ENCODE measurements at places on chromosomes 7 and 10.

GRCh38 chr10:52883996-52884871 is 111.7 kb upstream of the MBL2 start:
- DNase-seq = peak; percentile 31

- DNase-seq = peak; percentile 89
These were observed 14.0 kb upstream of the CDK14 start for GRCh38 chr7:90582164-90582563.

DNA sequence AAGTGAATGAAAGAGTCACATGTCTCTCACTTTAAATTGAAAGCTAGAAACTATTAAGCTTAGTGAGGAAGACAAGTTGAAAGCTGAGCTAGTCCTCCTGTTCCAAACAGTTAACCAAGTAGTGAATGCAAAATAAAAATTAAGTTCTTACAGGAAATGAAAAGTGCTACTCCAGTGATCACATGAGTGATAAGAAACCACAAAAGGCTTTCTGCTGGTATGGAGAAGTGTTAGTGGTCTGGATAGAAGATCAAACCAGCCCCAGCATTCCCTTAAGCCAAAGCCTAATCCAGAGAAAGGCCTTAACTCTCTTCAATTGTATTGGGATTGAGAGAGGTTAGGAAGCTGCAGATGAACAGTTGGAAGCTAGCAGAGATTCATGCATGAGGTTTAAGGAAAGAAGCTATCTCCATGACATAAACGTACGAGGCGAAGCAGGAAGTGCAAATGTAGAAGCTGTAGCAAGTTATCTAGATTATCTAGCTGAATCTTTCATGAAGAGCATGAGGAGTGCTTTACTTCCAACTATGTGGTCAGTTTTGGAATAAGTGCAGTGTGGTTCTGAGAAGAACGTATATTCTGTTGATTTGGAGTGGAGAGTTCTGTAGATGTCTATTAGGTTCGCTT is 261.6 kb downstream of the MDFIC start:
- DNase-seq = peak; percentile 0

DNA sequence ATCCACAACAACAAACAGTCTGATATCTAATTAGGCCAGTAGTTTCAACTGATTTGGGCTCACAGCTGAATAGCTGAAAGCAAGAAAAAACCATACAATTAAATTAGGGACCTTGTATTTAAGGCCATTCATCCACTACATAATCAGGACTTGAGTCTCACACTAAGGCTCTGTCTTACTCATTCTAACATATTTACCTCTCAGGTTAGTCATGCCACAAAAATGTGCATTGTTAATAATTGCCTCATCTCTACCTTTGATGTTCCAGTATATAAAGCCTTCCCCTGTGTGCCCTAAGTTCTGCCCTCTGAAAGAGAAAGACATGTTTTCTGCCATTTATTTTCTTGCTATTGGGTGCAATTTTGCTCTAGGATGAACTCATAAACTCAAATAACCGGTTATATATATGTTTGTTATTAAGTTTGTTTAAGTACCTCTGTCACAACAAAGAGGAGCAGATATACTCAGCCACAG is 5.3 kb upstream of the C1GALT1 start:
- no peak for DNase-seq

- no peak for DNase-seq
These were observed 106.2 kb upstream of the GLCCI1 start for GRCh38 chr7:7862393-7862792.

GRCh38 chr7:46603296-46603752 is 682.3 kb upstream of the IGFBP3 start:
- DNase-seq = no peak

- no peak for DNase-seq
These were observed 3.5 kb downstream of the ZNF511 start for GRCh38 chr10:133312016-133312768.

GRCh38 chr7:44617225-44617890 is 10.9 kb downstream of the OGDH start:
- peak; percentile 85 for DNase-seq

DNA sequence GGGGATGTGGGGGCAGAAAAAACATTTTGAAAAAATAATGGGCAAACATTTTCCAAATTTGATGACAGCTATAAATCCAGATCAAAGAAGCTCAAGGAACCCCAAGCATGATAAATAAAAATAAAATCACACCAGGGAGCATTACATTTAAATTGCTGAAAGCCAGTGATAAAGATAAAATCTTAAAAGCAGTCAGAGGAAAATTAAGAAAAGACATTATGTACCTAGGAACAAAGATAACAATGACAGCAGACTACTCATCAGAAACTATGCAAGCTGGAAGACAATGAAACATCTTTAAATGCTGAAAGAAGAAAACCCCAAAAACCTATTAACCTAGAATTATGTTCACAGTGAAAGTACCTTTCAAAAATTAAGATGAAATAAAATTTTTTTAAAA is 23.3 kb downstream of the NEUROG3 start:
- no peak for DNase-seq

GRCh38 chr7:31857172-31857571 is 170.2 kb downstream of the PPP1R17 start:
- DNase-seq = peak; percentile 82

- no peak for DNase-seq
These were observed 50.5 kb downstream of the ANKIB1 start for GRCh38 chr7:92296235-92296634.

- DNase-seq = no peak
These were observed 14.3 kb downstream of the TES start for GRCh38 chr7:116224492-116225098.

DNA sequence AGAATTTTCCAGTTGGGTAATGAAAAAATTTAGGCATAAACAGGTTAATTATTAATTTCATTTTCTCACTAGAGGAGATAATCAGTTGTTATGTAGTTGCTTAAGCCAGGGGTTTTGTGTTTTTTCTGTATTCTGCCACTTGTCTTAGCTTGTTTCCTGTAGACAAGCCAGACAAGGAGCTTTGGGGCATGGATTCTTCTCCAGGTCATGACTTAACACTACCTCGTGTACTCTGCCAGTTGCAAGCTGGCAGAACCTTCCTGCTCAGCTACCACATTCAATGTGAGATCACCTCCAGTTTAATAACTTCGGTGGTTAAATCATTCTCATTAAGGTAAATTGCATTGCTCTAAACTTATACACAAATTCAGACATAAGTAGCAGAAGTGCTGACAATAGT is 1.8 kb downstream of the CCM2 start:
- DNase-seq = no peak

DNA sequence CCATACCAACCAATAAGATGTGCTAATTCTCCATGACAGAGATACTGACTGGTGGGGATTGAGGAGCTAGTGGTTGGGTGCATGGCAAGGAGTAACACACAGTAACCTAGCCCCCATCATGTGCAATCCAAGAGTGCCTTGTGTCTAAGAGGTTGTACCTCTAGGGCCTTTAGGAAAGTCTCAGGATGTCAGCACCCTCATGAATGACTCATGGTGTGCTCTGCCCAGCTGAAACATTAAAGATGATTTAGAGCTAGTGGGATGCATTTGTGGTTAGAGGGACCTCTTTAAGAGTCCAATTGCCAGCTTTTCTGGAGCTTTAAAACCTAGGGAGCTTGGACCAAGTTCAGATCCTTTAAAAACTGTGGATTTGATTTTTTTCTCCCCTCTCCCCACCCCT is 181.1 kb downstream of the HERPUD2 start:
- no peak for DNase-seq

DNA sequence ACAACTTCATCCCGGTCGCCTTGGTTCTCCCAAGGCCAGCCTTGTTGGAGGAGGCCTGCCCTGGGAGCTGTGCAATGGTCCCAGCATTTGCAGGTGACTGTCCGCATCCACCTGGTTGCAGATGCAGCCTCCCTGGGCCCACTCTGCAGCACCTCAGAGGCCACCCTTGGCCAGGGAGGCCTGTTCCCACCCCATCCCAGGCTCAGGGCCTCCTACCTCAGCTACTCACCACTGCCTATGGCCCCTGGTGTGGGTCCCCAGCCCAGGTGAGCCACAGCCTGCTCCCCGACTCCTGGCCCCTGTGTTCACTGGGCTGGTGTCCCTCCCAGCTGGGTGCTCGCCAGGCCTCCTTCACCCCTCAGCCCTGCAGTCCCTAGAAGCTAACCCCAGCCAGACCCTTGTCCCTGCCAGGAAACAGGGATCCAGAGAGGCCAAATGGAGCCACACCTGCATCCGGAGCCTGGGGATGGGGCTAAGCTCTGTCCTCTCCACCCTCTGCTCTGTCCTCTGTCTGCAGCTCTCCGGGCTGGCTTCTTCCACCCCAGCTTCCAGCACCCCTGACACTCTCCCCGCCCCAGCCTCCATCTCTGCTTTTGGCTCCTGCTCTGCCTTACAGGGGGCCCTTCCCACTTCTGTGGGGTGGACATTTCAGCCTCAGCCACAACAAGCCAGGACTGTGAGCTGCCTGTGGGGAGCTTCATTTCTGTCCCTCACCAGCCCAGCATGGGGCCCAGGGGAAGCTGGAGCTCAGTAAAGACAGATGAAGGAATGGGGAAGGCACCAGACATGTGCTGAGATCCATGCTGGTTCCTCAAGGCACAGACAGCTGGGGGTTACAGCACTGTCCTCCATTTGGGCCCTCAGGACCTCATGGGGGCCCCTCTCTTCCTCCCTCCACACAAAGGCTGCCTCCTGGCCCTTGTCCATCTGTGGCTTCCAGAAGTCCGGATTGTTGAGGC is 35.6 kb upstream of the ANTXRL start:
- DNase-seq = no peak

DNA sequence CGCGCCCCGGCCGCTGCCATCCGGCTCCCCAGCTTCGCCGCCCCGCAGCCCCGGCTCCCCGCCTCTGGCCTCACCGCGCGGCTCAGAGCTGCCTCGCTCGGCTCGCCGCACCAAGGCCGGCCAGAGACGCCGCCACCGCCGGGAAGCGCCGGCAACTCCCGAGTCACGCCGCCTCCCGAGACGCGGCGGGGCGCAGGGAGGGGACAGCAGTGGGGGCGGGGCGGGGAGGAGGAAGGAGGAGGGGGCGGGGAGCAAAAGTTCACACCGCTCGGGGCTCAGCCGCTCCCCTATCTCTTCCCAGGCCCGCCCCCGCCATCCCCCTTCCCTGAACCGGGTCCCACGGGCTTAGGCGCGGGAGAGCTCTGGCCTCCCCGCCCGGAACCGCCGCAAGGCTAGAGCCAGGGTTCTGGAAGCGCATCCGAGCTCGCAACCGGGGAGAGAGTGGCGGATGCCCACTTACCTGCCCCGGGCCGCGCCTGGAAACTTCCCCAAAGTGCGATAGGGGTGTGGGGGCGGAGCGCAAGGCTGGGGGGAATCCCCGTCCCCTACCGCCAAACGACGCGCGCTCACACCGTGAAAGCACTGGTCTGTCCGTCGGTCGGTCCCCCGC is 1.0 kb downstream of the CHST15 start:
- DNase-seq = peak; percentile 66

DNA sequence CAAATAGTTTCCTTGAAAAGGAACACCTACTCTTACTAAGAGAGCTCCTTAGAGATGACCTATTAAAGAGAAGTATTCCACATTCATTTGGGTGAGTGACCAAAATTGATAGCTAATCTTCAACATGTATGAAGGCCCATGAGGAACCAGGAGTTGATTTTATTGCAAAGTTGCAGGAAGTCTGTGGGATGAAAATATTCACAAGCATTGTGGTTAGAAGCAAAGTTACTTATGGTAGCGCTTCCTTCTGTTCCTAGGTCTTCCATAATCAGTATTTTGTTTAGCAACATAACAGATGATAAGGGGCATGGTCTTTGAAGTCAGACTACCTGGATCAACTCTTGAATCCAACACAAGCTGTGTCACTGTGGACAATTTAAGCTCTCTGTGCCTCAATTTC is 164.5 kb downstream of the DGKB start:
- no peak for DNase-seq

DNA sequence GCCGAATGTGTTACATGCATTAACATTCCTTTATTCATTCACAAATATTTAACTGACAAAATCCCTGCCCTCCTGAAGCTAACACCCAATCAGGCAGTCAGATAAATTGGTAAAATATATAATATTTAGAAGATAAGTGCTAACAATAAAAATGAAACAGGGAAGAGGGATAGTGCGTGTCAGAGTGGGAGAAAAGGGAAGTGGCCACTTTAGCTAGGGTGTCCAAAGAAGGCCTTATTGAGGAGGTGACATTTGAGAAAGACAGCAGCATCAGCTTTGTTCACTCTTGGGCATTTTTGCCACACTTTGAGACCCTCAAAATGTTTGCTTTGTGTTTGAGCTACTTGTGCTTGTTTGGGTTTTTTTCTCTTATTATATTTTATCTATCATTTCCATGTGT is 317.8 kb downstream of the SNX13 start:
- DNase-seq = peak; percentile 51

DNA sequence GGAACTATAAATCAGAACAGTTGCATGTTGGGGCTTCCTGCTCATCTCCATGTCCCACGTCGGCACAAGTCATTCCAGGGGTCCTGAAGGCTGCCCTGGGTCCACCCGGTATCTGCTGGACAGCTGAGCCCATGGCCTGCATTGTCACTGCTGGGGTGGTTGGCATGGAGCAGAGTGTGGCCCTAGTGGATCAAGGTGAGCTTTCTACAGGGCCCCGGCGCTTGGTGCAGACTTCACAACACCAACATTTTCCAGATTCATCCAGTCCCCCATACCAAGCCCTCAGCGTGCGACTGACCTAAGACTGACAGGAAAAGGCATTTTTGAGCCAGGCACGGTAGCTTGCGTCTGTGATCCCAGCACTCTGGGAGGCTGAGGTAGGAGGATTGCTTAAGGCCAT is 175.5 kb upstream of the LYZL2 start:
- no peak for DNase-seq

GRCh38 chr7:72538856-72539255 is 126.7 kb upstream of the CALN1 start:
- DNase-seq = no peak

GRCh38 chr10:126027692-126028091 is 131.3 kb downstream of the FANK1 start:
- DNase-seq = peak; percentile 77

- no peak for DNase-seq
These were observed 901.2 kb downstream of the KCNMA1 start for GRCh38 chr10:76736392-76736791.

- DNase-seq = no peak
These were observed 64.8 kb downstream of the PWWP2B start for GRCh38 chr10:132461683-132462231.

DNA sequence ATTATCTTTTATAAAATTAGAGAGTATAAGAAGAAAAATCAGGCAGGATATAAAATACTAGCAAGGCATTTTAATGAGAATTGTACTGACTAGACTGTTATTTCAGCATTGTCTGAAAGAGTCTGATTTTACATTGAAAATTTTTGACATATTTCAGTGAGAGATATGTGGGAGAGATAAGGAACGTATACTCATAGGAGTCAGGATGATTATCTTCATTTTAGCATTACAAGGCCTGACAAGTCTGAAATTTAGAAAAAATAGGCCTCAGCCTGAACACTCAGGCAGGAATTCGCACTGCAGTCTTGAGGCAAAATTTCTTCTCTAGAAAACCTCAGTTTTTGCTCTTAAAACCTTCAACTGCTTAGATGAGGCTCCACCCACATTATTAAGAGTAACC is 386.0 kb downstream of the HGF start:
- no peak for DNase-seq

GRCh38 chr10:46537309-46537708 is 19.1 kb downstream of the GPRIN2 start:
- no peak for DNase-seq

- no peak for DNase-seq
These were observed 148.7 kb upstream of the RSU1 start for GRCh38 chr10:16965740-16966447.

Measured in inflammatory macrophage treated with lipopolysaccharide for 4 hours (primary cell).